Fibroblast of pulmonary artery (primary cell): ENCODE measurements at places on chromosomes 4 and X.

DNA sequence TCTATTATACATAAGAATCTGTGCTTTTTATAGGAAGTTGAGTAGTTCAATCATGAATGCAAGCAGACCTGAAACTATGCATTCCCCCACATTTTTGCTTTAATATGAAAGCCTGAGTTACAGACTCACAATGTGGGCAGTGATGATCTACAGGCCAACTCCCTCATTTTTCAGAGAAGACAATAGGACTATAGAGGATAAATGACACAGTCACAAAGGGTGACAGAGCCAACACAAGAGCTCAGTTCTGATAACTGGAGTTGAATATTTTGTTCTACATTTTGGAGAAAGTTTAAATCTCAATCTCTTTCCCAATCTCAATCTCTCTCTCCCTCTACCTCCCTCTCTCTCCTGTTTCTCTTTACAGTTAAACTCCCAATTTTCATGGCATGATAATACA is 27.0 kb downstream of the MBNL3 start:
- no peak for DNase-seq

GRCh38 chr4:89469930-89470375 is 162.4 kb upstream of the GPRIN3 start:
- DNase-seq: peak; percentile 97

GRCh38 chrX:77493677-77494553 is 46.7 kb downstream of the FGF16 start:
- DNase-seq: peak; percentile 39

DNA sequence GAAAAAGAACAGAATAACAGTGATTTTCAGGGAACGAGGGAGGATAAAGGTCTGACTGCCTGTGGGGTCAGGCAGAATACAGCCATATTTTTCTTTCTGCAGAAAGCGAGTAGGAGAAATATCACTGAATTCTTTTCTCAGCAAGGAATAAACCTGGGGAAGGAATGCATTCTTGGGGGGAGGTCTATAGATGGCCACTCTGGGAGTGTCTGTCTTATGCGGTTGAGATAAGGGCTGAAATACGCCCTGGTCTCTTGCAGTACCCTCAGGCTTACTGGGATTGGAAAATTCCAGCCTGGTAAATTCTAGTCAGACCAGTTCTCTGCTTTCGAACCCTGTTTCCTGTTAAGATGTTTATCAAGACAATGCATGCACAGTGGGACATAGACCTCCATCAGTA is 26.3 kb downstream of the CNGA1 start:
- DNase-seq: no peak

DNA sequence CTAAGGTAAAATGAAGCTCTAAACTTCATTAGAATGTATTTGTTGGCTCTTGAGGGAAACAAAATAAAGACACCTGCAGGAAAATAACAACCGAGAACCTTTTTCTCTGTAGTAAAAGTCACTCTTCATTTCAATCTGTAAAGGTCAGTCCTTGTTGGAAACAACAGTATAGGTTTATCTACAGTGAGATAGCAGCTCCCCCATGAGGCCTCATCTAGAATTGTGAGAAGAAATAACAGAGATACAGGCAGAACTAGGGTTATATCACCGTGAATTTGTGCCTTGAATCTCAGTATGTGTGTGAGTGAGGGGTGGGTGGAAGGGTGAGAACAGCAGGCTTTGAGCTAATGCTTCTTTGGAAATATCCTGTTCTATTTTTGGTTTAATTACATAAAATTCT is 107.8 kb upstream of the FMR1 start:
- DNase-seq: peak; percentile 0

DNA sequence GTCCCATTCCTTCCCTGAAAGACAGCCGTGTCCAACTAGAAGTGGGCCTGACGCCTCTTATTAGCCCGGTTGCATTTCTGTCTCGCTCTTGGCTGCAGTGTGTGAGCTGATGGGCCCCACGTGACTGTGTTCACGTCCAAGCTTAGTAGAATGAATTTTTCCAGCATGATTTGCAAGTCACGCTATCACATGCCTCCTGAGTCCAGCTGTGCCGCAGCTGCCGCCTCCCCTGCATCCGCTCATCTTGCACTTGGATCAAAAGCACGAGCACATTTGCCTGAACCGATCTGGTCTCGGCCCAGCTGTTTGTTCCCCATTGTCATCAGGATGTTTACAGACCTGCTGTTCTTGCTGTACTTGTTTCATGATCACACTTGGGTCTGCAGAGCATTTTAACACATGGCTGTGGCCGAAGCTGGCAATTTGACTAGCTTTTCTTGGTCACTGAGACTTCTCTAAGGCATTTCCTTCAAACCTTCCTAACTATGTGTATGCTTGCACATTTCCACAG is 126.5 kb downstream of the KIT start:
- DNase-seq: peak; percentile 92

DNA sequence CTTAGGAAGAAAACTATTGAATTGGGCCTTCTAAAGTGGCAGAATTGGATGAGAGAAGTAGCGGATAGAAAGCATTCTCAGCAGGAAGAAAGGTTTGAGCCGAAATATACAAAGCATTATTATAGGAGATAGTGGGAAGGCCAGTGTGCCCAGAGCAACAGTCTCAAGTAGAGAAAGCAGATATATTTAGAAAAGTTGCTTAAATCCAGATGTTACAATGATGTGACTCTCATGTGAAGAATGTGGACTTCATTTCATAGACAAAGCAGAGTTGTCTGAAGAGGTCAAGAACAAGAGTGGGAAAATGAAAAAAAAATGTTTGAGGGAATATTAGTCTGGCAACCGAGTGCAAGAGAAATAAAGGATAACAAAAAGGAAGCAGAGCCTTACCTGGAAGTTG is 66.9 kb downstream of the SYNPO2 start:
- peak; percentile 77 for DNase-seq
